ENCODE measurements at places on chromosomes 12 and 14.

GRCh38 chr14:105739331-105740102 is 213.1 kb downstream of the TMEM121 start:
- DNase-seq, result no peak

- no peak for DNase-seq
Measured at GRCh38 chr12:50188875-50189575, 21.9 kb upstream of the CERS5 start.

- DNase-seq, result no peak
Measured at GRCh38 chr12:117127933-117128823, 29.0 kb upstream of the TESC start.

DNA sequence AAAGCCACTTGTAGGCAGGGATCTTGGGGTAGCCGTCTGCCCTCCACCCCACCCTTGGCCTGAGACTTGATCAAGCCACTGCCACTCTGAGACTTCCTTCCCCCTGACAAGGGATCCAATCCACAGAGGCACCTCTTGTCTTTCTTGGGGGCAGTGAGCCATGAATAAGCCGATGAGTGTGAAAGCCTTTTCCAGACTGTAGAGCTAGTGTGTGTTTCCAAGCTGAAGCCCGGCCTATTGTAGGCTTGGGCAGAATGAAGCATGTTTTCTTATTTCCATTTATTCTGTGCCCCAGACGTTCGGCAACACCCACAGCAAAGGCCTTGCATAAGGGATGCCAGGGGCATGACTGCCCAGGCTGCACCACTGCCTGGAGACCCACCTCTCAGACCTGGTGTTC is 991.6 kb downstream of the BCL11B start:
- no peak for DNase-seq

- peak; percentile 87 for DNase-seq
Measured at GRCh38 chr14:65019944-65020566, 33.4 kb downstream of the FNTB start.

- no peak for DNase-seq
Measured at GRCh38 chr12:121490401-121491281, 90.2 kb downstream of the KDM2B start.
